ENCODE measurements at places on chromosomes 16 and 17. TPM values are rescaled to one million over a fixed set of nuclear protein-coding genes. Genes with fewer than 3 reads are reported as not detected.

GRCh38 chr17:66627985-66628384, 206.9 kb upstream of the CACNG5 start:
- no peak for DNase-seq

C17orf78 gene
- polyA plus RNA-seq: 0.21 TPM

DNA sequence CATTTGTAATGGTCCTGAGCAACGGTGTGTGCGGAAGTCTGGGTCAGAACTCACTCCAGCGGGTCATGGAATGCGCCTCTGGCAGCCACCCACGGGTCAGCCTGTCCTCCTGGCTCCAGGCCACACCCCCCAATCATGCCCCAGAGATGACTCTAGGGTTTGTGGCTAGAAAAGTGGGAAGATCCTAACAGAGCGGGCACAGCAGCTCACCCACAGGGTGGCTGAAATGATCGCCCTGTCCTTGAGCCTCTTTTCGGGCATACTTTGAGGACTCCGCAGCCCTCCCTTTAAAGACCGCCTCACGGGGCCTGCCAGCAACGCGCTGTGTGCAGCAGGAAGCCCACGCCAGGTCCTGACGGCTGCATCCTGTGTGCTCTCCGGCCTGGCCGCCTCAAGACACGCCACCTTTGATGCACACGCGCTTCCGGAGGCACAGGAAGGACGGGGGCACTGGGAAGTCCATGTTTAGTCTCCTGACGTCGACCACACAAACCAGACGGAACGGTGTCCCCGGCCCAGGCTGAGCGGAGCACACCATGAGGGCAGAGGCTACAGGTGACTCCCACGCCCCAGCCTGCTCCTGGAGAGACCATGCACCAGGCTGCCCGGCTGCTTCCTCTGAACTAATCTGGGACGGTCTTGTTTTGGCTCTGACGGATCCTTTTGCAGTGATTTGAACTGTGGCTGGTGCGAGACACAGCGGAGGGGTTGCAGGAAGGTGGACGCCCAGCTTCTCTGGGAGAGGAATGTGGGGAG, 92.9 kb downstream of the TBC1D16 start:
- DNase-seq: no peak

GABARAP gene
- polyA plus RNA-seq: 471 TPM

DNA sequence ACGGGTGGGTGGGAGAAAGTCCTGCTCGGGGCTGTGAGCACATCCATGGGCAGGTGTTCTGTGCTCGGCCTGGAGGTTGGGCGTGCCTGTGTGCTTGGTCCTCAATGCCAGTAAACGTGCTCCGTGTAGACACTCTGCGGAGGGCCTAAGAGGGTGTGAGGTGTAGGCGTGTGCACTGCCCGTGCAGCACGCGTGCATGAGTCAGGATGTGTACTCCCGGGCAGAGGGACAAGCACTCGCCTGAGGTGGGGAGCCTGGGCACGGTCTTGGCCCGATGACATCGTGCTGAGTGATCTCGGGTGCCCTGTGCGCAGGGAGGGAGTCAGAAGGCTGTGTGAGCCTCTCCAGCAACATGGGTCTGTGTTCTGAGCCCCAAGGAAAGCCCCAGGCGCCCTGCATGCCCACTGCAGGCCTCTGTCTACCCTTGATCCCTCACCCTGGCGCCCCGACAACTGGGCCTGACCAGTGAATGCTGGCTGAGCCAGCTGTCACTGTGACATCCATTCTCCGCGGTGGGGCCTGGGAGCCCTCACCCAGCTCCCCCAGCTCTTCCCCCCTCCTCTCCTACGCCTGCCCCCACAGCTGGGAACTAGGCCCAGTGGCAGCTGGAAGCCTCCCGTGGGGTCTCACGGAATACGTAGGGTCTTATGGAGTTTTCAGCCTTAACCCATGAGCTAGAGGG, 23.5 kb upstream of the NXPH3 start:
- DNase-seq: no peak

GRAP gene
- polyA plus RNA-seq: 11.9 TPM

TEKT3 gene
- polyA plus RNA-seq: 2.9 TPM

DNA sequence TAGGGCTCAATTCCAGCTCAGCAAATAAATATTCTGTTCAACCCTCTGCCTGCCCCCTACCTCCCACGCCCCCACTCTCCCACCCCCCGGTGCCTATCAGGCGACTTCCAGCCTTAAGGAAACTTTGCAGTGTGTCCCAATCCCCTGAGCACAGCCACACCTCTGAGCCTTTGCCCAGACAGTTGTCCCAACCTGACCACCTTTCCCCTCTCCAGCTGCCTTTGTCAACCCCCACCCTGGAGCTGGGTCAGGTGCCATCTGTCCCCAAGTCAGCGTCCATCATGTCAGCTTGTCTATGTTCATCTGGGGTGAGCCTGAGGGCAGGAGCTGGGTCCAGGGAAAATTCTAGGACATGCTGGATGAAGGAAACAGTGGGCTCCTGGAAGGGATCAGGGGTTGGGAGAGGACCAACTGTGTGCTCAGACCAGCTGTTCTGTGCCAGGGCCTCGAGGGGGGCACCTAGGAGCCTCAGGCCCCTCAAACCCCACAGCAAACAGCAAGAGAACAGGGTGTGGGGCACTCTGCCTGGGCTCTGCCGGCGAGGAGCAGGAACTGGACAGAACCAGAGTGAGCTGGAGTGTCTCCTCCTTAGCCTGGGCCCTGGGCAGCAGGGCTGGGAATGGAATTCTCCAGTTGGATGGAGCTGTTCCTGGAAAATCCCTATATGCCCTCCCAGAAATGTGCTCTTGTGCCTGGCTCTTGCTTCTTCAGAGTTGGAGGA, 17.8 kb downstream of the CDH16 start:
- DNase-seq: no peak

GRCh38 chr17:74119965-74120364, 83.5 kb upstream of the RPL38 start:
- no peak for DNase-seq
